ENCODE measurements at places on chromosomes 12 and 14. TPM values are rescaled to one million over a fixed set of nuclear protein-coding genes. Genes with fewer than 3 reads are reported as not detected.

The HDAC7 gene
- polyA plus RNA-seq: 32.9 TPM

The GUCY2C gene
- 126 TPM for polyA plus RNA-seq

The FAM90A1 gene
- 0.91 TPM for polyA plus RNA-seq

The AHNAK2 gene
- 3.3 TPM for polyA plus RNA-seq

The NDRG2 gene
- 76.5 TPM for polyA plus RNA-seq

DNA sequence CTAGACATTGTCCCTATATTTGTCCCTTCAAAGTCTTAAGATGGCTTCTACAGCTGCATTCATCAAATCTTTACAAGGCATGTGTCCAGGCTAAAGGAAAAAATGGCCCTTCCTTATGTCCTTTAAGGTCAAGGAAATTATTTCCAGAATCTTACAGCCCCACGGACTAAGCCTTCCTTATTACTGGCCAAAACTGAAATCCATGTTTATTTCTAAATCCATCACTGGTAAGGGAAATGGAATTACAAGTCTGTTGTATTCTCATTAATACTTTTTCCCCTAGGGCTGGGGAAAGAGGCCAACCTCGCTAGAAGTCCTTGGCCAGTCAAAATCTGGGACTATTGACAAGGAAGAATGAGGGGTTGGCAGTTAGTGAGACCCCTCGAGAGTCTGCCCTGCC, 252.5 kb downstream of the TMEM132C start:
- H3K4me3 ChIP-seq: no peak overlapping the region
- no peak for DNase-seq
- H3K4me1 ChIP-seq: no peaks in the 10 kb centered on the region

DNA sequence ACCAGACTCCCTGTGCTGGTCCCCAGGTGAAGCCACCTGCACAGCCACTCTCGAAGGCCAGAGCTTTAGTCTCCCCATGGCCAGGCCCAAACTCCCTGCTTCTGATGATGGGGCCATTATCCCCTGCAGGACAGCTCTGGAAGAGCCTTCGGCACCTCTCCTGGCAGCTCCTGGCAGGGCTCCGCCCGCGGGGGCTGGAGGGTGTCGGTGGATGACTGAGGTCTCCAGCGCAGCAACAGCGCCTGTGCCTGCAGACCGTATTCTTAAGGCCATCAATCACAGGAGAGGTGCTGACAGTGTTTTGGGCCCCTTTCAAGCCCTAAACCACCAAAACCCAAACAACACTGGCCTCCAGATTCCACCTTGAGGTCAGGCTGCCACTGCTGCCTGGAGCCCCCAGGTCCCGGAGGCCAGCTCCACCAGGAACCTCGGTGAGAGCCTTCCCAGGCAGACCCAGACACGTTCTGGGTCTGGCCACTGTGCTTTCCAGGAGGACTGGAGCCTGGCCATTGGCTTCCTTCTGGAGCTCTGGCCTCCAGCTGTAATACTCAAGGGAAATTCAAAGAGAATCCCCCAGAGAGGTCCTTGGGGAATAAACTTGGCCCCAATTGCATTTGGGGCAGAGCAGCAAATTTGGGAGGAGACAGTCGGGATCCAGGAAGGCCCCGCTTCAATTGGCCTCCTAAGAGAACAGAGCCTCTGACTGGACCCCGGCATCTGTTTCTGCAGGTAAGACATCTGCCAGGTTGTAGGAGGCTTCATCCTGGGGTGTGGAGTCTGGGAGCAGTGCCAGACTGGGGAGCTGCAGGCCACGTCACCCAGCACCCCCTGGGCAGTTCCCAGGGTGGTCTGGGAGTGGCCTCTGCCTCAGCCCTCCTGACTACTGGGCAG, 210.6 kb upstream of the RTL1 start:
- no peaks in the 10 kb centered on the region for H3K36me3 ChIP-seq
- H3K27me3 ChIP-seq: no peaks in the 10 kb centered on the region
- no peak overlapping the region for H3K27ac ChIP-seq
- H3K4me1 ChIP-seq: no peaks in the 10 kb centered on the region
- no peak overlapping the region for H3K4me3 ChIP-seq

DNA sequence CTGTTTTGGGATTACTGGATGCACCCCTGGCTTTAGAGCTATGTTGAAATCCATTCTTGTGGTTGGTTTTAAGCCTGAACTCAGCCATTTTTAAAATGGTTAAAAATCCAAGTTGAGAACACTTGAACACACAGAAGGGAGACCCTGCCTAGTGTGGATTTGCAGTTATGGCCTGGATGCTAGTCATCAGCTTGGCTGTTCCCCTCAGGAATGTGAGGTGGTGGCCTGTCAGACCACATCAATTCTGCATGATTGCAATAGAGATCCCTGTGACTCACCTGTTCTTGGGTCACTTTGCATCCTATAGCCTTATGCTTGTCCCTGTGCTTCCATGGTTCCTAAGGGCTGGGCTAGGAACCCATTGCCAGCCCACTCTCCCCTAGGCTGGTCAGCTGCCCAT, 454.1 kb downstream of the ATP23 start:
- no peaks in the 10 kb centered on the region for H3K36me3 ChIP-seq
- no peak overlapping the region for H3K27ac ChIP-seq
- no peaks in the 10 kb centered on the region for H3K27me3 ChIP-seq
- no peak for DNase-seq
- no peaks in the 10 kb centered on the region for H3K4me1 ChIP-seq

- H3K27ac ChIP-seq: peak overlapping the region; percentile 27
- peaks cover 24% of the 10 kb centered on the region for H3K27me3 ChIP-seq
- DNase-seq: peak; percentile 67
- H3K36me3 ChIP-seq: peaks cover 3% of the 10 kb centered on the region
Observed at GRCh38 chr14:88553886-88554456, 836 bp downstream of the PTPN21 start.

DNA sequence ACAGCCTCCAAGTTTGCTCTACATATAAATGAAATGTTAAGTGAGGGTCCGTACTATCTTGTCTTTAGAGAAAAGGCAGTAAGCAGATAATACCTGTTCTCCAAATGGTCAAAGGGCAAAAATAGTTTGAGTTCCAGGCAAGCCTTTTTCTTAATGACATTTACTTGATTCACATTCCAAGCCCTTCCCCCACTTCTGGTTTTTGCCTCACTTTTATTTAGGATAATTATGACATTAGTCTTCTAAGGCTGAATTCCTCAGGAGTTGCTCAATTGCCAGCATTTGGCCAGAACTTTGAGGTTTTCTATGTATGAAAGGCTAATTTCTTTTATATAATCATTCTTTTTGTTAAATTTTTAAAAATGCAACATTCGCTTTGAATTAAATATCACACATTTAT, 62.5 kb upstream of the DUSP6 start:
- no peak for DNase-seq
- H3K4me1 ChIP-seq: no peaks in the 10 kb centered on the region
- H3K36me3 ChIP-seq: no peaks in the 10 kb centered on the region

DNA sequence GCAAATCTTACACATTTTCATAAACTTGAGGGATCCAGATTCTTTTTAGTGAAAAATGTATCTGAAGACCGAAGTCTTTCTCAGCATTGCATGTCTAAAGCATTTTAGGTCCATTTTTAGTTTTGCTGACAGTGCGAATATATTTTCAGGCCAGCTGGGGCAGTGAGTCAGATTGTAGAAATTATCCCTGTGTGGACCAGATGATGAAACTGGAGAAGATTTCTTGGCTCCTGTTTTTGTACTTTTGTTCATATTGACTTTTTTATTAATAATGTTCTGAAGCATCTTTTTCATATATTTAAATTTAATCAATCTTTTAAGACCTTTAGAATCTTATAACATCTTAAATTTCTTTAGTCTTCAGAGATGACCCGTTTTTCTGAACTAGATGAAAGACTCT, 173.1 kb downstream of the FLRT2 start:
- DNase-seq: no peak
- no peak overlapping the region for H3K4me3 ChIP-seq
- H3K27me3 ChIP-seq: no peaks in the 10 kb centered on the region

- H3K27me3 ChIP-seq: no peaks in the 10 kb centered on the region
- H3K36me3 ChIP-seq: no peaks in the 10 kb centered on the region
- no peak for DNase-seq
Observed at GRCh38 chr14:69625299-69626131, 14.1 kb downstream of the SUSD6 start.

DNA sequence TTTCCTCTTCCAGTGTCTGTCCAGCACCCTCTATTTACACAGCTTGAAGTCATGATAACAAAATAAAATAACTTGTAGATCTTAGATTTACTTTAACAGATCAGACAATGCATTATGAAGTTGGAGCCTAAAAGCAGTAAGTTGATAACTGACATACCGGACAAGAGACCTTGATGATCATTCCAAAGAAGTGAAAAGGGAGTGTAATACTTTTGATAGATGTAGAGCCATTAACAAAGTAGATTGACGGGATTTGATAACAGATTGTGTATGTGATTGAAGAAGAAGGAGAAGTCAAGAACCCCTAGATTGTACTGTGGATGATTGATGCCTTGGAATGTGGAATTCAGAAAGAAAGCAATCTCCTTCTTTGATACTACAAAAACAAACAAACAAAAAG, 403.8 kb upstream of the MGAT4C start:
- no peak overlapping the region for H3K4me3 ChIP-seq
- no peaks in the 10 kb centered on the region for H3K27me3 ChIP-seq
- no peak for DNase-seq
- H3K27ac ChIP-seq: no peak overlapping the region
- no peaks in the 10 kb centered on the region for H3K36me3 ChIP-seq
- no peaks in the 10 kb centered on the region for H3K4me1 ChIP-seq

GRCh38 chr14:63248211-63248610, 44.0 kb downstream of the RHOJ start:
- H3K27me3 ChIP-seq: no peaks in the 10 kb centered on the region
- DNase-seq: no peak
- no peak overlapping the region for H3K4me3 ChIP-seq
- H3K27ac ChIP-seq: no peak overlapping the region
- H3K4me1 ChIP-seq: no peaks in the 10 kb centered on the region

DNA sequence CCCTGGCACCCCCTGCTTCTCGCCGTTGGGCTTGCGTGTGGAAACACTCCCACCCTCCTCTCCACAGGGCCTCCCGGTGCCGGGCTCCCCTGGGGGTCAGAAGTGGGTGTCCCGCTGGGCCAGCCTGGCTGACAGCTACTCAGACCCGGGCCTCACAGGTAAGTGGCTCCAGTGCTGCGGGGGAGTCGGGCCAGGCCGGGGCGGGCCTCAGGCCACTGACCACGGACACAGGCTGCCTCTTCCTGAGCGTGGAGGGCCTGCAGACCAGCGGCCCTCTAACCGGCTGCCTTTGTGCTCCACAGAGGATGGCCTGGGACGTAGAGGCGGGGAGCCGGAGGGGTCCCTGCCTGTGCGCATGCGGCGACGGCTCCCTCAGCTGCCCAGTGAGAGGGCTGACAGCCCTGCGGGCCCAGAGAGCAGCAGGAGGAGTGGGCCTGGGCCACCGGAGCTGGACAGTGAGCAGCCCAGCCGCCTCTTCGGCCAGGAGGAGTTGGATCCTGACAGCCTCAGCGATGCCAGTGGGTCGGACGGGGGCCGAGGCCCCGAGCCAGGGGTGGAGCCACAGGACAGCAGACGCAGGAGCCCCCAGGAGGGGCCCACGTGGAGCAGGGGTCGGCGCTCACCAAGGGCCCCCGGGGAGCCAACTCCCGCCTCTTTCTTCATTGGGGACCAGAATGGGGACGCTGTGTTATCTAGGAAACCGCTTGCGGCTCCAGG, 21.1 kb downstream of the CEP170B start:
- H3K27ac ChIP-seq: no peak overlapping the region
- H3K4me1 ChIP-seq: no peaks in the 10 kb centered on the region
- no peak for DNase-seq
- peaks cover 43% of the 10 kb centered on the region for H3K36me3 ChIP-seq
- no peak overlapping the region for H3K4me3 ChIP-seq

DNA sequence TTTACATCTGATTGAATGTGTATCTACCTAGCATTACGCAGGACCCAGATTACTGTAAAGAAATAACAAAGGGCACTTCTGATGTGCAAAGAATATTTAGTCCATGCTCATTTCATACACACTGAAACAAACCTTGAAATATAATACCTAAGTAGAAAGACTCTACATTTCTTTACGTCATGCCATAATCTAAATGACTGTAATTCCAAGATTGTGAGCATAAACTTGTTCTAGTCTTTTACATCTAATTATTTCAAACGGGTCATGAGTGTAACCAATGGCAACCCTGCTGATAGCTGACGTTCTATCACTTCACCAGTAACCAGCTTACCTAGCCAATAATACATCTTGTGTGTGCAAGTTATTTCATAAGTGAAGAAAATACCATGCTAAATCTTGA, 433.8 kb downstream of the PRKD1 start:
- no peaks in the 10 kb centered on the region for H3K27me3 ChIP-seq
- DNase-seq: no peak
- H3K4me1 ChIP-seq: no peaks in the 10 kb centered on the region
- H3K36me3 ChIP-seq: no peaks in the 10 kb centered on the region

DNA sequence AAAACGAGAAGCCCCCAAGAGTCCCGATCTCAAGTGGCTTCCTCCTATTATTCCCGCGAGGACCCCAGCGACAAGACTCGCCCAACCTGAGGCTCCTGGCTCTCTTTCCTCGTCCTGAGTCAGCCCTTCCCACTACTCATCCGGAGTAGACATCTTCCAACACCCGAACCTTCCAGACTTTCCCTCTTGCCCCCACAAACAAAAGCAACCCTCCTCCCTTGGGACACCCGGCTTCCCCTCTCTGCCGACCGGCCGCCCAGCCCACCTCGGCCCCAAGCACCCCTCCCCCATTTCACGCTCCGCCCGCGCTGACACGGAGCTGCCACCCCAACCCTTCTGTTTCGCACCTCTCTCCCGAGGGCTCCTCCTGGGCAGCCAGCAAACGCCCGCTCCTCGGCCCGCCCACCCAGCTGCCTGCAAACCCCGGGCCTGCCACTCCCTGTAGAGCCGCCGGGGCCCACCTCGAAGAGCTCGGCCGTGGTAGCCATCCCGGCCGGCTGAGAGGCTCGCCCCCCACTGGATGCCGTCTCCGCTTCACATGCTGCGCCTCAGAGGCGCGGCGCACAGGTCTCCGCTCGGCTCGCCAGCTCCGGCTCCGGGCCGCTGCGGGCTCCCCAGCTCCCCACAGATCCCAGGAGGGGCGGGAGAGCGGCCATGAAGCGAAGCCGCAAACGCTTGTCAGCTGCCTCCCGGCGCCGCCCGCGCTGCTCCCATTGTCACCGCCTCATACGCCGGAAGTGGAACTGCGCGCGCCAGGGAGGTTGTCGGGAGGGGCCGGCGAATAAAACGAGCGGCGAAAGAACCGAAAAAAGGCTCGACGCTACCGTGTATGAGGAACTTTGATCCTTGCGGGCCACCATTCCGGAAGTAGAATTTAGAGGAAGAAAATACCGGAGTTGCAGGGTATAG, at the start of the genes AP5M1 and EXOC5:
TSS of gene AP5M1 (plus strand) at position 811 of the 909 bp plus-strand sequence. CDS start 344 bp downstream, outside the sequence.
TSS of gene EXOC5 (minus strand) at position 745 of the 909 bp plus-strand sequence. CDS start at position 488, 257 bp downstream.
- H3K4me1 ChIP-seq: peaks cover 8% of the 10 kb centered on the region
- H3K27me3 ChIP-seq: no peaks in the 10 kb centered on the region
- peak; percentile 97 for DNase-seq
- peak within 1 kb of the TSS; percentile 93 for H3K27ac ChIP-seq
- H3K36me3 ChIP-seq: no peaks in the 10 kb centered on the region

- no peak for DNase-seq
- H3K4me3 ChIP-seq: no peak overlapping the region
- no peak overlapping the region for H3K27ac ChIP-seq
Observed at GRCh38 chr12:24111616-24112015, 162.1 kb upstream of the SOX5 start.

GRCh38 chr12:74499192-74499591, 38.4 kb upstream of the ATXN7L3B start:
- H3K4me1 ChIP-seq: no peaks in the 10 kb centered on the region
- H3K4me3 ChIP-seq: no peak overlapping the region
- no peak for DNase-seq

Data from large intestine (tissue), 12 donors.